COR-L47 (cell line): ENCODE measurements at places on chromosomes 6 and 20.

- no peak for DNase-seq
These were observed 76.9 kb upstream of the CCN2 start for GRCh38 chr6:132028029-132028428.

DNA sequence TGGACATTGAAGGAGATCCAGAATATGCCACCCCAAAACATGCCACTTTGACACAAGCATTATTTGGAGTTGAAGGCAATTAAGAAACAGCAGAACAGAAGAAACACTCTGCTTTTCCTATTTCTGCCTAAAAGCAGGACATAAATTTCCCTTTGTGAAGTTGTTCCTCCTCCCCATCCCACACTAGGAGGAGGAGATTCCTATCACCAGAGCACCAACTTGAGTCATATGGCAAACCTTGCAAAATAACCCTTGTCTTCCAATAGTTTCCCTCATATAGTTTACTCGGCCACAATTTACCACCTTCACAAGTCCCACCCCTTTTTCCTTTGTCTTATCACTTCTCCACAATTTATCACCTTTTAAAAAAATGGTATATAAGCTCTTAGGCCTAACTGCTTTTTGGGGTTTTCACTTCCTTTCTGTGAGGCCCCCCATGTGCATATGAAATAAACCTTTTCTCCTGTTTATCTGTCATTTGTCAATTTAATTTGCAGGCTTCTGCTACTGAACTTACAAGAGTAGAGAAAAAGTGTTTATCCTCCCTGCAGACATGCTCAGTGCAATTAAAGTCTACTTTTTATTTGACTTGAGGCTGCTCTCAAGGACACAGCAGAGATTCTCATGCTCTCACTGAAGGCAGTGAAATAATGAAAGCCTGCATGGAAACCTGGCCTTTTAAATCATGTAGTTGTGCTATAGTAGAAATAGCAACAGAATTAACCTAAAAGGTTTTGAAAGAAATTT lies 2.8 kb upstream of the RAB23 start:
- no peak for DNase-seq

DNA sequence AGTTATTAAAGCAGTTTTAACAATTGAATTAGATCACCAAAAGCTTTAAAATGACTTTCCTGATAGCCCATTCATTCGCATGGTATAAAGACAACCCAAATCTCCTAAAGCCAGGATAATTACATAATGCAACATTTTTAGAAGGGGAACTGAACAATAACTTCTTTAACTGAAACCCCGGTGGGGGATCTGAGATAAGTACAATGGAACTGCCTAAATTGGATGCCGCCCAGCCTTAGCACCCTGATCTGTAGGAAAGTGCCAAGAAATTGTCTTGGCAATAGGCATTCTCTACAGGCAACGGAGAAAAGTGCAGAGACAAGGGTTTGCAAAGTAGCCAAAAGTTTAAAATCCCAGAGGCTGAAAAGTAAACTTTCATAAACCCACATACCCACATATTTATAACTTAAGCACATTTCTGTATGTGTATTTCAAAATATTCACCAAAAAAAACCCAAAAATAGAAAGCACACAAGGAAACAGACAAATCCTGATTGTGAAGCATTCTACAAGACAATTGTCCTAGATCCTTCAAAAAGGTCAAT lies 98.8 kb upstream of the BEND6 start:
- DNase-seq = peak; percentile 46

DNA sequence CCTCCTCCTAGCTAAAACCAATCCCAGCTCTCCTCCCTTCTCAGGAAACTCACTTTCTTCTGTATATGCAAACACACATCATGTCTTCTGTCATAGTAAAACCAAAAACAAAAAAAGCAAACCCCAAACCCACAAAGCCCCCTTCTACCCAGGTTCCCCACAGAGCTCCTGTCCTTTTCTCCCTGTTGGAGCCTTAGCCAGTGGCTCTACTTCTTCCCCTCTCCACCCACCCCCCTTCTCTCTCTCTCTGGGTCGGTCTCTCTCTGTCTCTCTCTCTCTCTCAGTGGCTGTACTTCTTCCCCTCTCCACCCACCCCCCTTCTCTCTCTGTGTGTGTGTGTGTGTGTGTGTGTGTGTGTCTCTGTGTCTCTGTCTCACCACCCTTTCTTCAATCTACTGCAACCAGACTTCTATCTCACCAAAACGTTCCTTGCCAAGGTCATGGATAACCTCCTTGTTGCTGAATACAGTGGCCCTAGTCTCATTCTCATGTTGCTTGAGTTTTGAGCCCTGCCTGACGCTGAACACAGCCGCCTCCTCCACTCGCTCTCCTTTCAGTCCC lies 8.7 kb upstream of the OSER1 start:
- no peak for DNase-seq

GRCh38 chr6:795046-795685 lies 102.2 kb upstream of the EXOC2 start:
- DNase-seq = peak; percentile 23

DNA sequence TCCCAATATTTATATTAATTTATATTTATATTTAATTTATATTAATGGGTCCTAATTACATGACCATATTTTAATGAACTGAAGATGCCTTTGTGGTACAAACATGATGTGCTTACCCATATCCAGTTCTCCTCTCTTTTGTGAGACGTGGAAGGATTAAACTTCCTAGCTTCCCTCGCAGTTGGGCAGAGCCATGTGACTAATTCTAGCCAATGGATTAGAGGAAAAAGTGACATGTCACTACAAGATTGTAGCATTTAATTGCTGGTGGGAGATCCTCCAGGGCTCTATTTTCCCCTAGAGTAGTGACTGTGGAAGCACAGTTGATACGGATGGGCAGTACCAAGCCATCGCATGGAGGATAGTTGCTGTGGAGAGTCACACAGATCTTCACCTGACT lies 4.8 kb upstream of the SOBP start:
- DNase-seq = no peak

DNA sequence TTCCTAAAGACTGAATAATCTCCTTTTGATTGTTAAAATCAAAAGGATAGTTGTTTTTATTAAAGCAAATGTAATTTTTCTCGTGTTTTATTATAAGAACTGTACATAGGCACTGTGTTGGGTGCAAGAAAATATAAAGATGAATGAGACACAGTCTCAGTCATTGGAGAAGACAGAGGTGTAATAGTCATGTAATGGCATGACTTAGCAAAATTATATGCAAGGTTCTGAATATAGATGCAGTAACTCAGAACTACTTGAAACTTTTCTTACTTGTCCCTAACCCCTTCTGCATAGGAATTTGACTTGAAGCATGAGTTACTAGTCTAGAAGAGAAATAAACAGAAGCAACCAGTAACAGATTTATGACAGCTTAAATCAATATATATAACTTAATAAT lies 14.9 kb downstream of the WTAP start:
- DNase-seq = no peak

DNA sequence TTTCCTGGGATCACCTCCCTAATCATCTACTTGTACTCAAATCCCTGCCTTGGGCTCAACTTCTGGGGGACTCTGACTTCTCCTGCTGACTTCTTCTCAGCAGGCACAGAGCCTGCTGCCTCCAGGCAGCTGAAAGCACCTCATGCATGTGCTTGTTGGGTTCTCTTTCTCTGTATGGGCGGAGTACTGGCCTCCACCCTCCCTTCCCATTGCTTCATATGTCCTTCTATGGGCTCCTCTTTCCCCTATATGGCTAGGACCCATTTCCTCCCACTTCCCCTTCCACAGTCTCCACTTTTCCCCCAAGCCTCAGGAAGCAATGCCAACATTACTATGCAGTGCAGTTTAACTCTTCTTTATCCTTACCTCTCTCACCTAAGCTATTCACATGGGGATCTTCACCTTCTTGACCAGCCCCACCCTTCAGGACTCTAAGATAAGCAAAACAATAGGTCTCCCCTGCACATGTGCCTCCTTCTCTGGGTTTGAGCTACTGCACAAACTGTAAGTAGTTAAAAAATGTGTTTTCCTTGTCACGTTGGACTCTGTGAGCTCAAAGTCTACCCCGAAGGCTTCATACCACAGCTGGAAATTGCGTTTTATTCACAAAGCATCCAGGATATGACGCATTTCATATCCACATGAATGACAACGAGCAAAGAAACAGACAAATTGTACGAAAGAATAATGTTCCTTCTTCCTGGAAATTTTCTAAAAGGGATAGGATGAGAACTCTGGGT lies 93.7 kb downstream of the CDS2 start:
- DNase-seq = no peak

DNA sequence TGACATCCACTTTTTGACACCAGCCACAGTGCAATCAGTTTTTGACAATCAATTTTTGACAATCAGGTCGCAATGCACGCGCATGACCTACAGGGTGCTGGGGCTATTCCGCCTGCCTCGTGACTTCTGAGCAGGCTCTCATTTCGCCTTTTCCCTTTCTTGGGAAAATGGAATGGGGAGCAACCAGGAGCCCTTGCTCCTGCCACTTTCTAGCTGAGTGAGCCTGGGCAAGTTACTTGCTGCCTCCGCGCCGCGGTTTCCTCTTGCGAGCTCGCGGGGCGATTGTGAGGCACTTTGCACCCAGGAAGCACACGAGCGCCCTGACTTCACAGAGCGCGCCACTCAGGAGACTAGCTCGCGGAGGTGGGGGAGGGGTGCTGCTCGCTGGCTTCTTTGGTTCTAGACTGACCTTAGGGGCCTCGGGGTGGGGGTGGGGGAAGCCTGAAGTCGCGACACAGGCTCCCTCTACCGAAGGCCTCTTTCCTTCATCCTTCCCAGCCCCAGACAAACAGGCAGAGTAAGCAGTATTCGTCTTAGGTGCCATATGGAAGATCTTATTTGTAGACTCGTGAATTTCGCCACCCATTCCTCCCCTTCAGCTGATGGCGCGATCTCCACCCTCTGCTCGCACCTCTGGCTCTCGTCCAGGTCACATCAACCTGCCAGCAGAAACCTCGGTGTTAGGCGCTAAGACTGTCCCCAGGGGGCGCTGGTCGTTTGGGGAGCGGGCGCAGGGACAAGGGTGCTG lies 4.6 kb downstream of the TP53TG5 start:
- DNase-seq = peak; percentile 83

DNA sequence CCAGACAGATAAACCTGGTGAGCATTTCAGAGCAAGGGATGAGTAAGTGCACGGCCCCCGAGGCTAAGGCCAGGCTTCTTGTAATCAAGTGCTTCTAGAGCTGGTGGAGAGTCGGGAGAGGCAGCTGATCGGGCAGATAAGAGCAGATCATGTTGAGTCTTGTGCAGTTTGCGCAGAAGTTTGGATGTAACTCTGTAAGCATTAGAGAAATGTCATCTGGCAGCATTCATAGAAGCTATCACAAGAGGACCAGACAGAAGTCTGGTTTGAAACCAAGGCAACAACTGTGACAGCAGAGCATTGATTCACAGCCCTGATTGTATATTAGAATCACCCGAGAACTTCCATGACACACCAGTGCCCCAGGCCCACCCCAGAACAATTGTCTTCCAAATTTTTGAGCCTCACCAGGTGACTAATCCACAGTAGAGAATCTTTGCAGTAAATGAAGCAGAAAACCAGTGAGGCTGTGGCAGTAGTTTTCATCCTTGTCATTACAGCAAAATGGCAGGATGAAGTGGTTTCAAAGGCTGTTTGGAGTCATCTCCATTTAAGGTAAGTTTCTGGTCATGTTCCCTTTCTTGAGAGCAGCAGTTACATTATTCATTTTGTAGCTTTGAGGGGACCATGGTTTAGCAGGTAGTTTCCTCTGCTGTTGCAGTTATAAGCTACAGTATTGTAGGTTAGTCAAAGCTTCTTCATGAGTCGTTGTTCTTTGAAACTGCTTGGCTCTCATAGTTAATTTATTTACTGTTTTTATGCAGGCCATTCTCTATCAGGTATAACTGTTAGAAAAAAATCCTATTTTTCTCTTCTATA lies 84.1 kb downstream of the RNF217 start:
- DNase-seq = no peak

DNA sequence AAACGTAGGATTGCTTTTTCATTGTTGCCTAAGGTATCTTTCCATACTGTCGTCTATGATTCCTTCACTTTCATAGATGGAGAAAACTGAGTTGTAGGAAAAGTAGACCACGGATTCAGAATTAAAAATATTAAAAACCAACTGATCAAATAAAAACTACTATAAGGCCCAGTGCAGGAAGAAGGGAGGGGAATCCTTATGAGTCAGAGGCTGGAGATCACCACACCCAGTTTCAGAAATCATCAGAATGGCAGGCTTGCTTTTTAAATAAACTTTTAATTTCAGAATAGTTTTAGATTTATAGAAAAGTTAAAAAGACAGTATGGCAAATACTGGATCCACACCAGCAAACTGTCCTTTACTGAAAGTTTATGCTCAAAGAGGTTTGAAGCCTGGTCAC lies 32.0 kb upstream of the POPDC3 start:
- DNase-seq = no peak

- no peak for DNase-seq
These were observed 791 bp downstream of the ADGRG6 start for GRCh38 chr6:142302421-142303175.

DNA sequence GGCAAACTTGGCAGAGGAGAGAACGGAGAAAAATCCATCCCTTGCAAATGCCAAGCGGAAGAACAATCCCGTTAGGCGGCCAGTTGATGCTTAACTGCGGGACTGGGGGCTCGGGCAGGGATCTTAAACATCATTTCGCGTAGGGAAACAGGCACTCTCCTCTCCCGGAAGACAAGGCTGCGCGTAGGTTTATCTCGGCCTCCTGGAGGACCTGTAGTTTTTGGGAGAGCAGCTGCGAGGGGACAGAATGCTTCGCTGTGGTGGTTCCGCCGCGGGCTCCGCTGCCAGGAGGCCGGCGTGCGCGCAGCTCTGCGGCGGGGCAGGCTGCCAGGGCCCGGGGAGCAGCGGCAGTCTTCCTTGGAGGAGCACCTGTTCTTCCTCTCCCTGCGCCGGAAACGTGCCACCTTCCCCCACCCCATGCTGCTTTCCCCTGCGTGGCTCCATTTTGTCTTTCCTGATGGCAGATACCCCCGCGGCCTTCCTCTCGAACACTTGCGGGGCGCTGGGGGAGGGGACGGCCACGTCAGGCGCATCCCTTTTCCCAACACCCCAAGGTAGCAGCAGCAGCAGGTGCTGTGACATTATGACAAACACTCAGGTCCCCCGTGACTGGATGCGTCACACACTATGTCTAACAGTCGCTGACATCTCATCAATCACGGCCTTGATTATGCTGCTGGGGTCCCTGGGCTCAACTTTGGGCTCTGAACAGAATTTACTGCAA lies 230.7 kb upstream of the BTBD3 start:
- DNase-seq = peak; percentile 65

- DNase-seq = no peak
These were observed 106.3 kb downstream of the TNFRSF21 start for GRCh38 chr6:47203266-47203937.

DNA sequence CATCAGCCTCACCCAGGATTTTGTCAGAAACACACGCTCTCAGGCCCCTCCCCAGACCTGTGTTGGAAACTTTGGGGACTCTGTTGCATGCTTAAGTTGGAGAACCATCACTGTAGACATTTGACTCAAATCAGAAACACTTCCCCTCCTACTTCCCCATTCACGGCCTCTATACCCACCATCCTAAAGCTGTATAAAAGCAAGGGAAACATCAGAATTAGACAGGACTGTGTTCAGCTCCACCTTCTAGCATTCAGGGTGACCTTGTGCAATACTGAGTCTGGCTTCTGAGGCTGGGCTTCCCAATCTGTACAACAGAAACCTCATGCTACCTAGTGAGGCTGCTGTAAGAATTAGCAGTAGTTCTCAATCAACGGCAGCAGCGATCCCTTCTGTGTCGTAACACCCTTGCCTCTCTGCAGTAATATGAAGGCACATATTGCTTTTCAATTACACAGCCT lies 252.3 kb downstream of the LY86 start:
- no peak for DNase-seq
